ENCODE measurements at places on chromosomes 7 and 10.
A peak's percentile ranks its signal among the peaks of the same experiment; 100 is the strongest.

- DNase-seq: no peak
Observed at GRCh38 chr7:80362677-80363076, 149.2 kb downstream of the GNAT3 start.

GRCh38 chr10:8911032-8911431, 856.5 kb downstream of the GATA3 start:
- no peak for DNase-seq

DNA sequence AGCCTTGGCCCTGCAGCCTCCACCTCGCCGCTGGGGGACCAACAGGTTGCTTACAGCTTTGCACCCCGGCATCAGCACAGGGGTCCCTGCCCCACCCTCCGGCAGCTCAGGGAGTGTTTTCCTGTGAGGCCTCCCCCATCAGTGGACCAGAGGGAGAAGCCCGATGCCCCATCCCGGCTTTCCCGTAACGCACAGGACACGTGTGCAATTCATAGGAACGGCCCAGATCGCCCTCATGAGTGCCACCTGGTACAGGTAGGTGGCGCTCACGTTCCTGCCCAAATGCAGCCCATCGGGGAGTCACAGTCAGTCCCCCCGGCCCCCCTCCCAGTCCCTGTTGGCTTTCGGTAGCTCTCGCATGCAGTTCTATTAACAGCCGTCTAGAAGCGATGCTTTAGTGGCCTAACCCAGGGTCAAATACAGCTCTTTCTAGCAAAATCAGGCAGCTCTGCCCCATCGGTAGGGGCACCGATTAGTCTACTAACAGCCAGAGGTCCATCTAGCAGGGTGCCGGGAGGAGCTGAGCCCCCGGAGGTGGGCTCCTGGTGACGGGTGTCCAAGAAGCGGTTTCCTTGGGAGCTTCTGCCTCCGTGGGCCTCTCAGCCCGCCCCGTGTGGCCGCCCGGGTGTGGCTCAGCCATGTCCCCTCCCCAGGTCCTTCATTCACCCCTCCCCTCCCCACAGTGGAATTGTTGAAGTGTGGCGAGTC, 48.4 kb upstream of the GTF2IRD1 start:
- DNase-seq: peak; percentile 30

DNA sequence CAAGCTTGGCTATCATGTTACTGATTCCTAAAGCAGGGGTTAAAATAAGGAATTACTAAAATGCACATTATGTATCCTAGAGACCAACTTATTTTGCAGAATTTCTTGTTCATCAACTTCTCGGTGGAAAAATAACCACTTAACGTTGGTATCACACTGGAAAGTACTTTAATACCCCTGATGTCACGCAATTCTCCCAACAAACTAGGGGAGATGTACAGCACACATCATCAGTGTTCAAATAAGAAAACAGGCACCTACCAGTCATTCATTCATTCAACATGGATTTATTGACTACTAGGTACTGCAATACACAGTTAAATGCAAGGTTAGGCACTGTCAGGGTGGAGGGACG, 648 bp downstream of the HUS1 start:
- no peak for DNase-seq

All from right kidney (tissue), 9 donors.